NAMALWA (cell line): ENCODE measurements at places on chromosomes 7 and 10.

GRCh38 chr7:4286351-4286750, 395.7 kb upstream of the FOXK1 start:
- no peak for DNase-seq

DNA sequence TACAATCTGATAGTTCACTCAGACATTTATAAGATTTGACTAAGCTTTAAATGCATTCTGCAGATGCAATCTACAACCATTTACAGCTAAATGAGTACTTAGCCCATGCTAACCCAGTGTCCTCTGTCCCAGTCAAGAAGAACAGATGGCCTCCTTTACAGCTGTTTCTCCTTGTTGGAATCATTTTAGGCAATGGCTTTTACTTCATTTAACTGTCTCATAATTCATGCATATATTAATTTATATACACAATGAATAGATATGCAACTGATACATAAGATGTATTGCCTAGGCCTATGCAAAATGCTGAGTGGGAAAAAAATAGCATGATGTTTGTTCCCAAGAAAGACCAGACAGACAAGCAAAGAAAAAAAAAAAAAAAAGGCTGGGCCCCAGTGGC, 82.2 kb downstream of the TSPAN12 start:
- no peak for DNase-seq

DNA sequence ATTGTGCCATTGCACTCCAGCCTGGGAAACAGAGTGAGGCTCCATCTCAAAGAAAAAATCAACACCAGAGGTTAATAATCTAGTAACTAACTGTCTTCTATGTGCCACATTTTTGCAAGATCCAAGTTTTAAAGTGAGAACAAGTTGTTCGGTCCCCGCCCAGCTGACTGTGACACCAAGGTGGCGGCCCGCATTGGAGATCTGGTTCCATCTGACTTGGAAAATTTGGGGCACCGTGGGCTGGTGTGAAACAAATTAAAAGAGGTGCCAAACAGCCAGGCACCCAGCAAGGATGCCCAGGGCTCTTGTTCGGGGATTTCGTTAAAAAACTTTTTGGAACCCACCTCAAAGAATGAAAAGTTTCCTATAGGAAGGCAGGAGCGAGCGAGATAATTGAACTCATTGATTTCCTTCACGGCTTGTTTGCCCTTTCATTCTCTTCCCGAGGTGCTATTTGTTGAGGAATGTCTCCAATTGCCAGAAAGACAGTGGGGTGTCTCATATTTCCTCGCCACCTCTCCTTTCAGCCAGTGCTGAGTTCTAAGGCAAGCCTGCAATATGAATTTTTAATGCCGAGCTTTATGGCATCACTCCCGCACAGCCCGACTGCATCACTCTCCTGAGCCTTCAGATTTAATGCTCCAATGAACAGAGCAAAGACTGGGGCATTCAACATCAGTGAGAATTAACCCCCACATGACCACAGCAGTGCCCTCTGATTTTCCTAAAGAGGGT, 156.9 kb upstream of the SH2B2 start:
- DNase-seq, result no peak

GRCh38 chr7:141349338-141349737, 201.9 kb upstream of the AGK start:
- DNase-seq, result no peak

DNA sequence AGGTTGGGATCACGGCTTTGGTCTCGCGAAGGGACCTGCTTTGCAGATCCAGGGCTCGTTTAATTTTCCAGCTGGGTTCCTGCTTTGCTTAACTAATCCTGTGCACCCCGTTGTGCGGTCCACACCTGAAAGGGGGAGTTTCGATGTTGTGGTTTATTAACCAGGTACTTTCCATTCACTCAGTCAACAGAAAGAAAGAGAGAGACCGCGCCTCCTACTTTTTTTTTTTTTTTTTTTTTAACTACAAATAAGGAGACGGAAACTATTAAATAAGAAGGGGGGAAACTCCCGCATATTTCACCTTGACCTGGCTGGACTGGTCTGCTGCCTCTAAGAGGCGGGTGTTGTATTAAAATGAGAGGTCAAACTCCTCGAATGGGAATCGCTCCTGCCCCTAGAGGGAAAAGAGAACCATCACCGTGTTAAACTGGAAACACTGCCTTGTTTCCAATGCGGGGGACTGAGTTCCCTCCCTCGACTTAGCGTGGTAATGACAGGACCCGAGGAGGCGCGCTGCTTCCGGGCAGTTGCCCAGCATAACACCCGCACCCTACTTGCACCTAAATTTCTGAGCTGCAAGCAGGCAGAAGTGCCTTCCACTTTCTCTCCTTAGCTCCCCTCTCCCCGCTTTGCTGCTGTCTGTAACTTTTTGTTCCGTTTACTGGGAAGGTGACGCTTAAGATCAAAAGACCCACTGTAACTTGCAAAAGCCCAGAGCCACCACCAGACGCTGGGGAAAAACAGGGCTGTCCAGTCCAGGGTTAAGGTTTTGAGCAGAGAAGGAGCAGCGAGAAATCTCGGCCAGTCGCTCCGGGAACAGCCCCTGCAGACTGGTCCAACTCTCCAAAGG, 1.1 kb upstream of the ITGB8 start:
- no peak for DNase-seq
